Glomerular endothelial cell (primary cell): ENCODE measurements at places on chromosomes 12 and 14. TPM values are rescaled to one million over a fixed set of nuclear protein-coding genes. Genes with fewer than 3 reads are reported as not detected.

- no peak for DNase-seq
These were observed 1119.8 kb upstream of the TMEM132C start for GRCh38 chr12:127146991-127147718.

ATL1 gene
- total RNA-seq: 2.9 and 6.3 TPM in 2 replicates

STX2 gene
- total RNA-seq: 35.1 and 36.7 TPM in 2 replicates

DNA sequence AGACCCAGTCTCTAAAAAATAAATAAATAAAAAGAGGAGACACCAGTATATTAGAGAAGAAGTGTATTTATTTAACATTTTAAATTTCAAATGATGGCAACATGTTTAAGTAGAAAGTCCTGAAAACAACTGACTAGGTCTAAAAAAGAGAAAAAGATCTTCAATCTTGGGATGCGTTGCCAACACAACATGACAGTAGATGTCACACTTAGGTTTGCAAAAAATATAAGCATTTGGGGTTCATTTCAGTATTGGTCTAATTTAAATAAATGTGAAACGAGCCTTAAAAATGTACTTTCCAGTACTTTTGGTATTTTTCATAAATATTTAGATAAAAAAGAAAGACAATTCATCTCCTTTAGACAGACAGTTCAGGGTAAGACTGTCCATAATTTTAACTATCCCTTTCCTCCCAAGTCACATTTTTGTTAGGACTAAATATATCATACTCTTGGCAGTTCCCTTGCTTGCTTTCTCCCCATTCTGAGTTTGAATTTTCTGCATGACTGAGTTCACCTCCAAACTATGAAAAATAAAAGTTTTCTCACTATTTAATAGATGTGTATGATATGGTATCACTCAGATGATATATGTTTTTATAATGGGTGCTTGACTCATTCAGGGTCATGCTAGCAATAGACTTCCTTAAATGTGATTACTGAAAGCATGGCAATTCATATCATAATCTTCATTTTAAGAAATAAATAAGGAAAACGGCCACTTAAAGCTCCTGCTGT lies 4.3 kb downstream of the C14orf93 start:
- DNase-seq: no peak

TAS2R9 gene
- 0.18 TPM in 1 of 2 replicates, not detected in the other for total RNA-seq

PAX9 gene
- 0.18 and 0.34 TPM in 2 replicates for total RNA-seq

PIANP gene
- total RNA-seq: not detected in 2 replicates

GRCh38 chr12:63382930-63383329 lies 231.9 kb upstream of the AVPR1A start:
- no peak for DNase-seq

DNA sequence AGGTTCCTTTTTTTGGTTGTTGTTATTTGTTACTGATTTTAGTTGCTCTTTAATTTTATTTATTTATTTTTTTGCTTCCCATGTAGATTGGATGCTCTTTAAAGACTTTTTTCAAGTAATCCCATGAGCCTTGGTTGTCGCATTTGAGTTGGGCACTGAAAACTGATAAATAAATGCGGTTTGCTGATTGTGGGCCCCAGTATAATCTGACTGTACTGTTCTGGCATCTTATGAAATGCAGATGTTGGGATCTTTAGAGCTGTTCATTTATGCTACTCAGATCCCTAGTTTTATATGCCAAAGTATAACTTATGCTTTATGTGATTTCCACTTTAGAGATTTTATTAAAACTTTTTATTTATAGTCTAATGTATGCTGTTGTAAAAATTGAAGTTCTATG lies 33.3 kb downstream of the WNK1 start:
- DNase-seq: no peak

DNA sequence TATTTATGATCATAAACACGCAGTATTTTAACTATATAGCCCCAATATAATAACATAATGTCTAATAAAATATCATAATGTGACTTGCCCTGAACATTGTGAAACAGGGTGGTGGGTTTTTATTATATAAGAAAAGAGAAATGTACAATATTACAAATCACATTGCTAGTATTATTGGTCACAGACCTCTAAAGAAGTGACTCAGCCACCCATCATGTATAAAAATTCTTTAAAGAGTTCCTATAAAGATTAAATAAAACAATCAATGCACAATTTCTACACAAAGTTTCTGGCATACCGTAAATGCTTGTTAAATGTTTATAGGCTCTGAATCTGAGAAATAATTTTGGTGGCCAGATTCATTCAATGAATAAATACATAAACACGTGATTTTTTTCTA lies 28.9 kb downstream of the ABCC9 start:
- DNase-seq: no peak
